ENCODE measurements at places on chromosomes 13 and 19.

DNA sequence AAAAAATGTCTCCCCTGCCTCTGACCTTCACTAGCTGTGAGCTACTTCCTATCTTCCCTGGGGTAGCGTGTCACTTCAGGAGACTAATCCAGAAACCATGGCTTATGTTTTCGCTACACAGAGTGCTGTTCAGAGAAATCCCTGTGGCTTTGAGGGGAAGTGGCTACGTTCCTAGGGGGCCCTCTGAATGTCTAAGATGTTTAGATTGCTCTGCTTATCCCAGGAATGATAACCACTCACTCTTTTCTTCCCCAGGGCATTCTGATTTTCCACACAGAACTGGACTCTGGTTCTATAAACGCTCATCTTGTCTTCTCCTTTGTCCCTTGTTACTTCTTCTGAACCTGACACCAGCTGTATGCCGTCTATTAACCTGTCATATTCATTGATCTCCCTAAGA lies 572.5 kb downstream of the OLFM4 start:
- DNase-seq, result no peak

DNA sequence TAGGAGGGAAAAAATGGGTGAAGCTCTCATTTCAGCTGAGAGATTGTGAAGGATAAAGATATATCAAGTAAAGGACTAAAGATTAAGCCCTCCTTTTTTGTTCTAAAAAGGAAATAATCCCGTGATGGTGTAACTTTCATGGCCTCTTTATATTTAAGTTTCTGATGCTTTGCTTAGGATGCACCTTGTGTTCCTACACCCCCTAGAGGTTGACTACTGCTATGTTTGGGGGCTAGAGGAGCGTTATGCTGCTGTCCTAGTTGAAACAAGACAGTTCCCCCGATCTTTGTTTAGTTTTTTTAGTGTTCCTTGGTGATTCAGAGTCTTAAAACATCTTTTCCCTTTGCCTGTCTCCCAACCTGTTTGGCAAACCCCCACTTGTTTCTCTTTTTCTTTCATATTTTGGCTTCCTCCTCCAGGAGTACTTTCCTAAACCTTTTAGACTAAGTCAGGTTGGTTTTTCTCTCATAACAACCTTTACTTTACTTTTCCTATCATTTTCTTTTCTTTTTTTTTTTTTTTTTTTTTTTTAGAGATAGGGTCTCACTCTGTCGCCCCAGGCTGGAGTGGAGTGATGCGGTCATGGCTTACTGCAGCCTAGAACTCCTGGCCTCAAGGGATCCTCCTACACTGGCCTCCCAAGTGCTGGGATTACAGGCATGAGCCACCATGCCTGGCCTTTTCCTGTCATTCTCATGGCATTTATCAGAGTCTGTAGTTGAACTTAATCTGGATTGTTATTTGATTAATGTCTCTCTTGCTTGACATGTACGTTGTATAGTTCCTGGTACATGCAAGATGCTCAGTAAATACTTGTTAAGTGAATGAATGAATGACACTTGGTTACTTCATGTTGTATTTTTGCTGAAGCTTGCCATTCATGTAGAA lies 2.8 kb downstream of the UBA2 start:
- DNase-seq, result no peak

GRCh38 chr13:41934120-41934519 lies 26.8 kb downstream of the VWA8 start:
- DNase-seq, result no peak

- no peak for DNase-seq
These were observed 315.7 kb upstream of the SLITRK5 start for GRCh38 chr13:87355451-87355850.

DNA sequence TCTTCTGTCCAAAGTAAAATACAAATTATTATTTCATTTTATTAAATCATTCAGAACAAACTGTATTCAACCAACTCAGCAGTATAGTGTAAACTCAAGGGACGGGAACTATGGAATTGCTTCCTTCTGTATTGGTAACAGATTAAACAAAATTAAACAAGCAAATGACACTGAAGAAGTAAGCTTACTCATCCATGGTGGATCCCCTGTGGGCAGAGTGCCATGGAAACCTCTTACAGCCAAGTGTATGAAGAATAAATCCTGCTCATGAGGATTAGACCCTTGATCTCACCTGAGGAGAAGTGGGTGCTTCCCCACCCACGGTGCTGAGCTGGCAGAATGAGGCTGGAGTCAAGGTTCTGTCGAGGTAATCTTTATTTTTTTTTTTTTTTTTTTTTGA lies 18.0 kb upstream of the RFXAP start:
- DNase-seq, result no peak

DNA sequence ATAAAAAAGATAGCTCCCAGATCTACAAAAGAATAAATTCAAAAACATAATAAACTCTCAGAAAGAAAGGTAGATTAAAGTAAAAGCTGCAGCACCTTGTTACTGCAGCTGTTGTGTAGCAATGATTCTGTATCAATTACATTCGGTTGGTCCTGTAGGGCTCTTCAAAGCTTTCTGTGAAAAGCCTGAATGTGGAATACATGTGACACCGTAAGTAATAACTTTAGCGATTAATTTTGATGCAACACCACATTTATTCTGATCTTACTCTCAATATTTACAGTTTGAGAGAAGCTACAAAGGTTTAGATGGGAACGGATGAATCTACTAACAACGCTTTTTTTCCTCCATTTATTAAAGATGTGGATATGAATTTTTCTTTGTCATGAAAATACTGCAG lies 279.2 kb downstream of the DACH1 start:
- DNase-seq, result no peak

GRCh38 chr19:46080561-46080960 lies 39.8 kb upstream of the IGFL4 start:
- DNase-seq, result peak; percentile 29

- no peak for DNase-seq
These were observed 8.9 kb downstream of the DYRK1B start for GRCh38 chr19:39825093-39825463.

GRCh38 chr13:45194081-45194939 lies 6.5 kb downstream of the KCTD4 start:
- peak; percentile 88 for DNase-seq

GRCh38 chr13:27310946-27311345 lies 40.3 kb downstream of the RASL11A start:
- DNase-seq, result no peak

GRCh38 chr13:66128201-66128600 lies 1101.9 kb downstream of the PCDH9 start:
- DNase-seq, result no peak

DNA sequence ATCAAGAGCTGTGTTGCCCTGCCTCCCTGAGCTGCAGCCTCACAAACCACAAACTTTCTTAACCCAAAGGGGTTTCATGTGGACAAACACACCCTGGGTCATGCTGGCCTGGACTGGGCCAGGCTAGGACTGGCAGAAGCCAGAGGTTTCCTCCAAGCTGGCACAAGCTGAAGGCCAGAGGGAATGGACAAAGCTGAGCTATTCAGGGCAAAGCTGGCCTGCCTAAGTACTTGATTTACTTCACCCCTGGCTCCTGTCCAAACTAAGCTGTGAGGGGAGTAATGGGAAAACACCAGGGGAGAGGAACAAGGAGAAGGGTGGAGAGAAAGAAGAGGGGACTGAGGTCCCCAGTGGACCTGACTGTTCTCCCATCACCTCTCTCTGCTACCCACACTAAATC lies 6.2 kb downstream of the CPAMD8 start:
- DNase-seq, result no peak

GRCh38 chr13:113307491-113307890 lies 10.5 kb downstream of the LAMP1 start:
- DNase-seq, result no peak

GRCh38 chr13:99266827-99267226 lies 8.6 kb upstream of the GPR18 start:
- no peak for DNase-seq

- no peak for DNase-seq
These were observed 5.8 kb downstream of the ZNF175 start for GRCh38 chr19:51576850-51577249.

GRCh38 chr19:43763473-43763939 lies 8.7 kb upstream of the SMG9 start:
- DNase-seq, result no peak

DNA sequence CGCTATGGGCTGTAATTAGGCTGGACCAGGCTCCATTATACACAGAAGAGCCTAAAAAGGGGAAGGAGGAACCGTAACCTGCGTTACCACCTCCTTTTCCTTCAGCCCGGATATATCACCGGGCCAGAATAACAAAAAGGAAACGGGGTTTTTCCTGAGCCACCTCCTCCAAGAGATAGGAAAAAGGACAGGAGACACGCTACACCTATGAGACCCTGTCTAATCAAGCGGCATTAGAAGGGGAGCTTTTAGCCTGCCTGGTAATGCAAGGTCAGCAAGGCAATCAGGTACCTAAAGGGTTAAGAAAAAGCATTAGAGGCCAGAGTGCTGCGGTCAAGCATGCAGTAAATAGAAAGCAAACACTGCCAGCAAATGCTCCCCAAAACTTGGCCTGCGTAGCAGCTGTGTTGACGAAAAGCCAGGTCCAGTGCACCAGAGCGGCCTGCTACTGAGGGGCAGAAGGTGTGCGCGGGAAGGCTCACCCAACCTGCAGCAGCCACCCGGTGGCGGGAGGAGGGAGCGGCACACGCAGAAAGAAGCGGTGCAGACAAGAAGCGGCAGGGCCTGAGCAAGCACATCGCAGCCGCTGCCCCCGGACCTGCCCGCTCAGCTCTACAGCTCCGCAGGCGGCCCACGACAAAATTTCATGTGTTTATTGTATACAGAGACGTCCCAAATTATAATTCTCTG lies 1466.1 kb downstream of the UQCRFS1 start:
- DNase-seq, result peak; percentile 27

GRCh38 chr19:16033136-16033530 lies 43.2 kb upstream of the TPM4 start:
- no peak for DNase-seq

DNA sequence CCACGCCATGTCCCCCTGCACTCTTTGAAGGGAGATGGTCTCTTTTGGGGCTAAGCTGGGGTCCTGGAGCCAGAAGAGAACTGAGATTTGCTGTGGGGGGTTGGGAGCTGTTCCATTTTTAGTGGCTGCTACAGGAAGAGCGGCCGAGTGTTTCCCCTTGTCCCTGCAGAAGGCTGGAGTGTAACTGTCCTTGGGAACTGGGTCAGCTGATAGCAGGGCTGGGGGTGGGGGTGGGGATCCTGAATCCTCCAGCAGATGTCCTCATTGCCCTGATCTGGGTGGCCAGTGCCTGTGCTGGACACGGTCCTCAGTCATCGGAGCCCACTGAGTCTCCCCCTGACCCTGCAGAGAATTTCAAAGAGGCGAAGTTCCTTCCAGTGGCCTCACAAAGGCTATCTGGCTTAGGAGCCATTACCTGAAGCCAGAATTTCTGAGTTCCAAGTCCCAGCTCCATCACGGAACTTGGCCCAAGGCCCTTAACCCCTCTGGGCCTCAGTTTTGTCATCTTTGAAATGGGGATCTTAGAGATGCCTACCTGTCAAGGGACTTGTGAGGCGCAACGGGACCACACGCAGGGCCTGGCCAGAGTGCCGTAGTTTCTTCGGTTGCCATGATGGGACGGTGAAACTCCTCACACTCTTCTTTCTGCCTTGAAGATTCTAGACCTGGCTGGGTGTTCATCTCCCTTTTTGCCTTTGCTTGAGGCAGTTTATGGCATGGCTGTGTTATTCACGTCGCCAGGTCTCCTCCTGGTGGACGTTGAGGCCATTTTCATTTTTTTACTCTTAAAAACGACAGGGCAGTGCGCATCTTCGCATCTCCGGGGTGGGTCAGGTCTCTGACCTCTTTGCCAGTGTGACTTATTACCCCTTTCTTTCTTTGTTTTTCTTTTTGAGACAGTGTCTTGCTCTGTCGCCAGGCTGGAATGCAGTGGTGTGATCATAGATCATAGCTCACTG lies 51.9 kb downstream of the DNM2 start:
- peak; percentile 71 for DNase-seq

DNA sequence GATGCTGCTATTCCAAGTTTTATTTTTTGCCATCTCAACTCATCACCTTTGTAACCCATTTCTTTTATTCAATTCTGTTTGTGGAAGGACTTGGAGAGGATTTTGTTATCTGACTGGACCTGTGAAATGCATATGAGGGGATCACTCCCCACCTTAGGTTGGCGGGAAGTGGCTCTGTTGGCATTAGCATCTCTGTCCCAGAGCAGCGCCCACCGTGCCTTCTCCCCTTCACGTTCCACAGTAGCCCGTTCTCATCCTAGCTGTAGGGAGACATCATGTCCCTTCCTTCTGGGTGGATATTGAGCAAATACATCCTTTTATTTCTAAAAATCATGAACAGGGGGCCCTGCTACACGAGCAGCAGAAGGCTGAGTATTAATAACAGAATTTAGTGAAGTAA lies 330.4 kb downstream of the RFC3 start:
- DNase-seq, result no peak

GRCh38 chr19:53671663-53672062 lies 39.9 kb downstream of the DPRX start:
- no peak for DNase-seq
